A673 (cell line): ENCODE measurements at places on chromosomes 2 and 18.
A peak's percentile ranks its signal among the peaks of the same experiment; 100 is the strongest.

DNA sequence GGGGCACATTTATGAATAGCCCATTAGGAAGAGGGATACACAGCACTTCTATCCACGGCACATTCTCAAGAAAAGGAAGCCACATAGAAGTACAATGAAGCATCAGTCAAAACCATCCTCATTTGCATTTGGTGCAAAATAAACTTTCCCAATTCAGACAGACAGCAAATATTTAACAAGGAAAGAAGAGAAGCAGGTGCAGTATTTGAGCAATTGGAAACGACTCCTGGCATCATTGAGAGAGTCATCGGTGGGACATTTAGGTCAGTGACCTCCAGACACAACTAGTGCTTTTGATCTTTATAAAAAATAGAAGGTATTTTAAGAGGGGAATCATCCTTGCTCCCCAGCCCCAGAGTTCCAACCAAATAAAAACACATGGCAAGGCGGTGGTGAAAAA is 118.0 kb downstream of the MREG start:
- no peak for DNase-seq

DNA sequence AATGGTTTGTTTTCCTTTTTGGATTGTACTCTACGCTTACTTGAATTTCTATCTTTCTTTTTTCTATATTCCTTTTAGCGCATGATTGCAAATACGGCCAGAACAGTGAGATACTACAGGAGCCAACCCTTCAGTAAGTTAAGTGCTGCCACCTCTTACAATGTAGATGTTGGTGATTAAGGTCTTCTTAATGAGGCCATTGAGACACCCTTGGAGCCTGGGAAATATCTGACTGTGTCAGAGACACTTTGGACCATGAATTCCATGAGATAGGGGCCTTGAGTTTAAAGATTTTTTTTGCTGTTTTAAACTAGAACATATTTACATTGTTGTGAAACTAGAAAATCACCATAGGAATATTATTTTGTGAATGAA is 27.1 kb upstream of the MAP3K20 start:
- DNase-seq: no peak

GRCh38 chr2:68452158-68452900 is 14.8 kb downstream of the FBXO48 start:
- peak; percentile 22 for DNase-seq

- DNase-seq: peak; percentile 82
These were observed 52.2 kb upstream of the KCNH7 start for GRCh38 chr2:162890690-162891311.

DNA sequence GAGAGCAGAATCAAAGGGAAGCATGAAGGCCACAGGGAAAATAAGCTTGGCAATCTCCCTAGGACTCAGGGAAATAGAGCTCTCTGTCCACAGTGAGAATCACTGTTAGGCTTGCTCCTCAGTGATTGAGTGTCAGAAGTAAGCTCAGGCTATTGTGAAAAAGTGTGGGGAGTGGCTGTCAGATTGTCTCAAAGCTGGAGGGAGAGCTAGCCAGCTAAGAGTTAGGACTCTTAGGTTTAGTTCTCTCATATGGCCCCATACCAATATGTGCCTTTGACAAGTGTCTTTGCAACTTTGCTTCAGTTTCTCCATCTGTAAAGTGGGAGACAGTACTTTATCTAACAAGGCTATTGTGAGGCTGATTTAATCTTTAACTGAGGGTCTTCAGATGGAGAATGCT is 17.2 kb downstream of the EIF4E2 start:
- no peak for DNase-seq

DNA sequence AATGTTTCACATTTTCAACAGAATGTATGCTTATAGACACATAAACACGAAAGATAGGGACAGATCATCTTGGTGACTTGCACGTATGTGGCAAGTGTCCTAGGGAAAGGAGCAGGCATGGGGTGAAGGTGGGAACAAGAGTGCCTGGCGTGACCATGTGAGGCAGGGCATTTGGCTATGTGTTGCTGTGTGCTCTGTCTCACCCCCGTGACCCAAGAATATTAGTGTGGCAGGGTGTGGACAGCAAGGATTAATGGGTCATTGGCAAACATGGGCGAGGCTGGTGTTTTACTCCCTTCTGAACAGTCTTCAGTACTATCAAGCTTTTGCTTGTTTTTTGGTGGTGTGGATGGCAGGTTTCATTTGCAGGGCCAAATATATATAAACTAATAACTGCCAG is 1.3 kb upstream of the VWA3B start:
- DNase-seq: no peak

DNA sequence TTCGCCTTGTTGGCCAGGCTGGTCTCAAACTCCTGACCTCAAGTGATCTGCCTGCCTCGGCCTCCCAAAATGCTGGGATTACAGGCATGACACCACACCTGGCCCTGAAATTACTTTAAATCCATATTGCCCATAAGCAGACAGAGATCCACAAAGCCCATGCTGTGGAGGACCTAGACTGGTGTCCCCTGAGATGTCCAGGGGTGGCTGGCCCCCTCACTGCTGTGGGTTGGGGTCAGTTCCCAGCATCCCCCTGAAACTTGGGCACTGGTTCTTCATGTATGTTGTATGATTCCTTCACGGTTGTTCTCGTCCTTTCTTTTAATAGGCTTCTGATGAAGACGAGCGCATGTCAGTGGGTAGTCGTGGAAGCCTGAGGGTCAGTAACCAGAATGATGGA is 78.1 kb upstream of the RBM44 start:
- no peak for DNase-seq

DNA sequence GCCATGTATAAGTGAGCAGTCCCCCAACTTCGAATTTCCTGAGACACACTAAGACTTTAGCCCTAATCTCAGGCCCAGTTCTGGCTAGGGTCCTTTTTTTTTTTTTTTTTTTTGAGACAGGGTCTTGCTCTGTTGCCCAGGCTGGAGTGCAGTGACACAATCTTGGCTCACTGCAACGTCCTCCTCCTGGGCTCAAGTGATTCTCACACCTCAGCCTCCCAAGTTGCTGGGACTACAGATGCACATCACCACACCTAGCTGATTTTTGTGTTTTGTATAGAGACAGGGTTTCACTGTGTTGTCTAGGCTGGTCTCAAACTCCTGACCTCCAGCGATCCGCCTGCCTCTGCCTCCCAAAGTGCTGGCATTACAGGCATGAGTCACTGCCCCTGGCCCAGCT is 23.9 kb upstream of the TGIF1 start:
- no peak for DNase-seq

DNA sequence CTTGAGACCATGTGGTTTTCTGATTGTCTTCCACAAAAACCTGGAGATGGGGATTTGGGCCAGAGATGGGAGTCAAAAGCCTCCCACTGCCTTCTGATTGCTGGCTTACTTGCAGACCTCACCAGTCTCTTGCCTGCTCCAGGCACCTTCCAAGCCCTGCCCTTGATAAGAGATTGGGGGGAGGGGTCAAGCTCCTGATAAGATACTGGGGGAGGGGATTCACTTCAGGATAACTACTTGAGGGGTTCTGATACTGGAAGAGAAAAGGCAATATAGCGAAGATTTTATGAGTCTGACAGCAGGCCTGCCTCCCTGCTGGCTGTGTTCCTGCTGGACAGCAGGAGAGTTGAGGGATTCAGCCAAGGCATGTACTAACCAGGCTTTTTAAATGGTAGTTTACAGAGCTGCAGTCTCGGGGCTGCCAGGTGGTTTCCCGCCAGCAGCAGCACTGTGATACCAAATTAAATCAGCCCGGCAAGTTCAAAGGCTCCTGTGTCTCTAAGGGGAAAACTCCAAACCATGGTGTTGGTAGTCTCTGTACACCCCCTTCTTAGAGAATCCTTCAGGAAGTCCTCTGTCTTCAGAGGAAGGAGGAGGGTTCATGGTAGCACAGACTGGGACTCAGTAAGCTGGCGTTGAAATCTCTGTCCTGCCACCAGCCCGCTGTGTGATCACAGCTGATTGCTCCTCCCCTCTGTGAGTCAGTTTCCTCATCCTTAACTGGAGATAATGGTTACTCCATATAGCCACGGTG is 58.3 kb downstream of the FBXO36 start:
- DNase-seq: peak; percentile 50

GRCh38 chr2:172278667-172279066 is 148.7 kb upstream of the ITGA6 start:
- DNase-seq: peak; percentile 12

GRCh38 chr18:8908792-8909510 is 193.5 kb upstream of the NDUFV2 start:
- DNase-seq: no peak

GRCh38 chr2:144078802-144079724 is 440.9 kb downstream of the ZEB2 start:
- DNase-seq: peak; percentile 14

GRCh38 chr2:100606726-100607343 is 44.0 kb downstream of the PDCL3 start:
- peak; percentile 59 for DNase-seq
